NT2/D1 (cell line): ENCODE measurements at places on chromosomes 5 and 9.

DNA sequence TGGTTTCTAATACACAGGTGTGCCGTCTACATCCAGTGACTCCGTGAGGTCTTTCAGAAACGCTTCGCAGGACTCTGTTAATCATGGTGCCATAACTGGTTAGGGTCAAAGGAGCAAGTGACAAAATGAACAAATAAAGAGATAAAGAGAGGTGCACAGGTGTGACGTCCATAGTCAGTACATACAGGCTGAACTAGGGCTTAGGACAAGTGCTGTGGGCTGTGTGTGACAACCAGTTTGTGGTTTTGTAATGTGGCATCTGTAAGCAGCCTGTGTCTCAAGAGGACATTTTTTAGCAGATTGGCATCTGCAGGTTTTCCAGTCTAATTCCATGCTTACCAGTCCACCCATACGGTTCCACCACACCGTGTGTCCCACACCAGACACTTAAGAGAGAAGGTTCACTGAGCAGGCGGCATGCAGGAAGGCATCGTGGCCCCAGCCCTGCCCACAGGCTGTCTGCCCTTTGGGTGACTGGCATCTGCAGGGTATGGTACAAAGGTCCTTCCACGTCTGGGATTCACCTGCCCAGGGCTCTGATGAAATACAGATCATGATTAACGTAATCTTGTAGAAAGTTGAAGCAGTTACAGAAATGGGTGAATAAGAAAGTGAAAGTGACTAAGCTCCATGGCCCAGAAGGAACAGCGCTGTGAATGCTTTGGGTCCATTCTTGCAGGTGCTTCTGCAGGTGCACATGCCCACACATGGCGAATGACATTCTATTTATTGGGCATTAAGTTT lies 26.9 kb downstream of the SRD5A1 start:
- DNase-seq: no peak

DNA sequence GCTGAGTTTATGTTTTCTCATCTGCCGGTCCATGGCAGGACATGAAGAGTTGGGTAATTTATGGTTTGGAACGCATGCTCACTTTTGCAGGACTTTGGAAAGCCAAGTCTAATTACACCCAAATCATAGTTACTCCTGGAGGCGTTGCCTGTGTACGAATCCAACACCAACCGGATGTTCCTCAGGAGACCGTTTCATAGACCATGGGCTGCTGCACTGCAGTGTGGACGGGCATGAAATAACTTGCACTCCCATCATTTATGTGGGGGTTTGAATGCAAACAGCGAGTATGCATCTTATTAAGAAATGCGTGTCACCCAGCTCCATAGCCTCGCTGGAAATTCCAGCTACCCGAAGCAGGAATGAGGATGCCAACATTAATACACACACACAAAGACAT lies 96.1 kb upstream of the IRX2 start:
- no peak for DNase-seq

GRCh38 chr9:128142061-128142460 lies 7.2 kb upstream of the LCN2 start:
- DNase-seq: no peak

DNA sequence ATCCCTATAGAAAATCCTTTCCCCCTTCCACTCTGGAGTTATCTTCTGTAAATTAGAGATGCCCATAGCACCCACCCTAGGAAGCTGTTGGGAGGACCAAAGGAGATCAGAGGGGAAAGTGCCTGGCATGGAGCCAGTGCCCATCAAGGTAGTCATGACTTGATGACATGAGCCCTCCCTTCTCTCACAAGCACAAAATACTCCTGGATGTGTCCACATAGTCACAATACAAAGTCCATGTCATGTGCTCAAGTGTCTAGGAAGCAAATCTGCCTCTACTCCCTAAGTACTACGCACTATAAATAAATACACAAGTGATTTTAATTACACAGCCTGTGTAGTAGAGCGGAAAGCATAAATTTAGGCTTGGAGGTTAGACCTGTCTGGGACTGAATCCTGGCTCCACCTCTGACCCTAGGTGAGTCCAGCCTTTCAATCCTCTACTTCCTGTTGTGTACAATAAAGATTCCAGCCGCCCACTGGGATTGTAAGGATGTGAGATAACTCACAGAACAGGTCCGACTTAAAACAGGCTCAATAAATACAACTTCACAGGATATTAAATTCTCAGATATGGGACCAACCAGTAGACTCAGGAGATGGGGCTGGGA lies 30.6 kb downstream of the TTC39B start:
- no peak for DNase-seq

- no peak for DNase-seq
Observed at GRCh38 chr9:105082843-105083242, 154.9 kb upstream of the ABCA1 start.

DNA sequence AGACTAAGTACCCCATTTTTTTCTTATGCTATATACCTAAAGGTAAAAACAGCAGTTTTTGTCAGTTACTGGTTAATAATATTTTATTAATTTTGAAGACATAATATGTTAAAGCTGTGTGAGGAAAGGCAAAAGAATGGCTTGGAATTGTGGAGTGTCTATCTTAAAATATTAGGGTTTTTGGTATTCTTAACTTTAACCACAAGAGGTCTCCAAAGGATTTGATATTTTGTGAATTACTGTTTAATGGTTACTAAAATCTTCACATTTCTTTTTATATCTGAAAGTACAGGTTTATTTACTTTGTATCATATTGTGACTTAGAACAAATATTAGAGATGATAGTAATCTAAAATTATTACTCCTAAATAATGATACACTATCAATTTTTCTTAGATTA lies 32.0 kb upstream of the DHFR start:
- DNase-seq: no peak

DNA sequence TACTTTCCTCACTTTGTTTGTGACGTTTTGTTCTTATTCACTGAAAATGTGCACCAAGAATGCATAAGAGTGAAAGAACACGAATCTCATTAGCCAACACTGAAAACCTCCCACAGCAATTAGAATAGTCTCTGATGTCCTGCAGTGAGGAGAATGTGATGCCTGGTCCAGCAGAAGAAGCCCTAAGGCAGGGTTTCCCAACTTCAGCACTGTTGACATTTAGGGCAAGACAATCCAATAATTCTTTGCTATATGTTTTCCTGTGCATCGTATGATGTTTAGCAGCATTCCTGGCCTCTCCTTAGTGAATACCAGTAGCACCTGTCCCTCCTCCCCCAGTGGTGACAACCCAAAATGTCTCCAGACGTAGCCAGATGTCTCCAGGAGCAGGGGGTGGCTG lies 14.8 kb downstream of the MVB12B start:
- no peak for DNase-seq

- no peak for DNase-seq
Observed at GRCh38 chr5:167578977-167579692, 712.3 kb upstream of the WWC1 start.

DNA sequence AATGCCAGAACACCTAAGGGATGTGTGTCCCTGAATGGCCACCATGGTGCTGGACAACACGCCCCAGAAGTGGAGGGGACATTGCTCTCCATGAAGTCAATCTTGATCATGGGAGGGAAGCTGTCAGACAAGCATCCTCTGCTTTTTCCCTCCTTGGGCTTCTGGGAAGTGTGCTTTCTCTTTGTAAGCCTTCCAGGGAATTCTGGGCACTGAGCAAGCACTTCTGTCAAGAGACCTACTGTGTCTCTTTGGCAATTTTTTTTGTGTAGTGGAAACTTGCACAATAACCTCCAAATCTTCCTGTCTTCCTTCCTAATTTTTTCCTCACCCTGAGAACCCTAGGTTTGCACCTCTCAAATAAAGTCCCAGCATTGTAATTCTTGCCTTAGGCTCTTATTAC lies 132.0 kb downstream of the SEC61B start:
- DNase-seq: no peak

- no peak for DNase-seq
Observed at GRCh38 chr9:76713381-76713780, 50.9 kb upstream of the PCA3 start.

DNA sequence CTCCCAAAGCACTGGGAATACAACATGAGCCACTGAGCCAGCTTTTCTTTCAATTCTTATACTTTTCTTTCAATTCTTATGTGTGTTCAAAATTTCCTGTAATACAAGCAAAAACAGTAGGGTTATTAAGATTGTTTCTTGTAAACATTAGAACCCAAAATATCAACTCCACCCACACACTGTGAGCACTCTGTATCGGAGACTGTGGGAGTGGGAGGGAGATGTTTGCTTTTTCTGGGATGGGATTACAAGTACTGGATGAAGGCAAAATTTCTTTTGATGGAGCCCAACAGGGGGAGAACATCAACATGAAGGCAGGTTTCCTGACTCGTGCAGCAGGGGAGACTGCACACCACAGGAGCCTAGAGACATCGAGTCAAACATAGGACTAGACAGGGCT lies 4.7 kb upstream of the CFAP90 start:
- no peak for DNase-seq

DNA sequence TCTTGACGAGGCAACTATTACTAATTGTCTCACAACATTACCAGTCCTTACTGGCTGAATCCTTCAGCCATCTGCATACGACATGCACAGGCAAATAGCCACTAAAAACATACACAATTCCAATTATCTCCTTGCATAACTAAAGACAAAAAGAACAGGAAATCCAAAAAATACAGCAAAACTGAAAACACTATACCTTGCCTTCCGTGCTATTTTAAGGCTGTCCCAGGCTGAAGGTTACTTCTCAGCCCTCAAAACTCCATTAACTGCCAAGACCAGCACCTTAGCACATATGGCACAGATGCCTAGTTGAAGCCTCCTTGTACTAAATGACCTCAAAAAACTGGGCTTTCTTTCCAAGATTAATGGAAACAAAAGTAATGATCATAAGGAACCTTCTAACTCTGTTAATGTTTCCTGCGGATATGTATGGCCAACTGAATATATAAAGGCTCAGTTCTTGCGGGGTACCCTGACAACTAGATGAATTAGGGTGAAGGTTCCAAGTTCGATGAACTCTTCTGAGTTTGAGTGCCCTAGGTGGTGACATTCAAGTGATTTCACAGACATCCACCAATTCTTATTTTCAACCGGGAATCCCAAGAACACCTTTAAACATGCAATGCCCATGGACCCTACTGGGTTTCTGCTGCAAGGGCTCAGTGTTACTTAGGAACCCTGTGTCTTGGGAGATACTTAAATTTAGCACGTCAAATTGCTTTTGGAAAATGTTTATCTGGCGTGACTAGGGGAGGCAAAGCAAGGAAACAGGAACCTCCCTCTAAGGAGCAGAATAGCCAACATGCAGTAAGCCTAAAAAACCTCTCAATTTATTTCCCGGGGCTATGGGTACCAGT lies 455.3 kb downstream of the RAB3C start:
- no peak for DNase-seq

- no peak for DNase-seq
Observed at GRCh38 chr5:56910210-56910965, 992 bp downstream of the SETD9 start.

DNA sequence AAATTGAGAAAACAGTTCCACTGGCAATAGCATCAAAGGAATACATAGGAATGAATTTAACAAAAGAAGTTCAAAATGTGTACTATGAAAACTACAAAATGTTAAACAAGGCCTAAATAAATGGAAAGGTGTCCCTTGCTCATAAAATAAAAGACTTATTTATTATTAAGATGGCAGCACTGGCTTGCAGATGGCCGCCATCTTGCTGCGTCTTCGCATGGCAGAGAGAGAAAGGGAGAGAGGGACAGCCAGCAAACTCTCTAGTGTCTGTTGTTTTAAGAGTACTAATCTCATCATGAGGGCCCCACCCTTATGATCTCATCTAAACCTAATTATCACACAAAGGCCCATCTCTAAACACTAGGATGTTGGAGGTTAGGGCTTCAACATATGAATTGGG lies 47.1 kb downstream of the ABLIM3 start:
- DNase-seq: no peak

DNA sequence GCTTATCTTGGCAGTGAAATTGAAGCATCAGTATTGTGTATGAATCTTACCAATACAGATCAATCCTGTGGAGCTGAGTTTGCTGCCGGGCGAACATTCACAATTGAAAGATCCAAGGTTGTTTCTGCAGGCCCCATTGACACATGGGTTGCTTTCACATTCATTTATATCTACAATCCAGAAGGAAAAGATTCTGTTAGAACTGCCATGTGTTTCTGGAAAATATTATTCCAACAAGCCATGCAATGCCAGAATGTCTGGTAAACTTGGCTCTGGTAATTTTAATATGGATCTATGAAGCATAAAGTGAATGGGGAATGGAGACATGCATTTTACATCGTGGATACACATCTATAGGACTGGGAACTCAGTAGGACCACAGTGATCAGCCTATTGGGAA lies 180.8 kb downstream of the FBN2 start:
- no peak for DNase-seq

GRCh38 chr5:116883875-116884274 lies 309.3 kb upstream of the SEMA6A start:
- no peak for DNase-seq

GRCh38 chr9:84404095-84404686 lies 63.6 kb upstream of the SLC28A3 start:
- peak; percentile 30 for DNase-seq

DNA sequence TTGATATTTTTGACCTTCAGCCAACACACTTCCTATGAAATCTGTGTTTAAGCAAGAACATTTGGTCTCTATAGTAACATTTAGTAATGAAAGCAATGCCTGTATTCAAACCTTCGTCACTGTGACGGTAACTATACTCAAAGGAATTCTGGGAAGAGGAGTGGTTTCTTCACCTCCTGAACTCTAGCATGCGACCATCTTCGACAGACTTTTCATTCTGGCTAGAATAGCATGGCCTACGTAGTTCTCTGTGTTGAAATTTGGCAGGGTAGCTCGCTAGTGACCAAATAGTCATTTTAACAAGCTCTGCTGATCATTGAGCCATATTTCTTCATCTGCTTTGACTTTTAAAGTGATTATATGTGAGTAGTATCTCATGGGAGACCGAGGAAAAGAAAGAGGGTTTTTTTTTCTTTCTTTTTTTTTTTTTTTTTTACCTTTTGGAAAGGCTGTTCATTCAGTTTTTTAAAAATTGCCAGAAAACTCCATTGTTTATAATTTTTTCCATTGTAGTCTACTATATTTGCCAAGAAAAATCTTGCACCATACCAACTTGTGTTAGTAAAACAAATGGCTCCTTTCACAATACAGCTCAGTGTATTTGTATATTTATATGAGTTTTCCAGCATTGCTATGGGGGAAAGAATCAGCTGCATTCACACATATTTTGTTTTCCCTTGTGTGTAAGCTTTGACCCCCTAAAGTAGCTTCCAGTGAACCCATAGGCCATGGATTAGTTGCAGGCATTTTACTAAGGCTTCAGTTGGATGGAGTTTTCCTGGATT lies 166.8 kb downstream of the NNT start:
- no peak for DNase-seq
